Stimulated activated CD4-positive, alpha-beta T cell treated with anti-CD3 and anti-CD28 coated beads, Interleukin-15, amount 100 ng/mL, for 1 hour (primary cell): ENCODE measurements at places on chromosomes 2 and 18.

DNA sequence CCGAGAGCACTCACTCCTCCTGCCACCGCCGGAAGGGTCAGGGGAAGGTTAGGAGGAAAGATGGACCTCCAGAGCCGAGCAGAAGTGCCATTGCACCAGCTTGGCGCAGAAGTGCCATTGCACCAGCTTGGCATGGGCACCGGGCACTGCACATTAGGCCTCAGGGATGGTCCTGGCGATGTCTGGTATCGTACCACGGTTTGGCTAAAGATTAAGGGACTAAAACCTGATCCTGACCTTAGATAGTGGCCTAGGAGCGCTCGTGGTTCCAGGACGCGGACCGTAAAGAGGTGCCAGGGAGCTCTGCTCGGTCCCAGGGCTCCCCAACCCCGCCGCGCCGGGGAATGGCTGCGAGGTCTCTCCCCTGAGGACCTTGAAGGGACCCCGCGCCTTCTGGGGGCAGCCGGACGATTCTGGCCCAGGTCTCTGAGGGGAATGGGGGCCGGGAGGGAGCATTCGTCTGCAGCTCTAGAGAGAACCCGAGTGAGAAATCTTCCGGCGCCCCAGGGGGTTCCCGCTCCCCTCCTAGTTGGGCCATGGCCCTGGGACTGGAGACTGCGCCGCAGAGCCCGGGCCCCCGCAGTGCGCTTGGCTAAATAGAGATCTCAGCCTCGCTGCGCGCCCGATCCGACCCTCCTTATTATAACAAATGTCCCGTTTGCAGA lies 1.8 kb downstream of the PAX8 start:
- no peak for DNase-seq

DNA sequence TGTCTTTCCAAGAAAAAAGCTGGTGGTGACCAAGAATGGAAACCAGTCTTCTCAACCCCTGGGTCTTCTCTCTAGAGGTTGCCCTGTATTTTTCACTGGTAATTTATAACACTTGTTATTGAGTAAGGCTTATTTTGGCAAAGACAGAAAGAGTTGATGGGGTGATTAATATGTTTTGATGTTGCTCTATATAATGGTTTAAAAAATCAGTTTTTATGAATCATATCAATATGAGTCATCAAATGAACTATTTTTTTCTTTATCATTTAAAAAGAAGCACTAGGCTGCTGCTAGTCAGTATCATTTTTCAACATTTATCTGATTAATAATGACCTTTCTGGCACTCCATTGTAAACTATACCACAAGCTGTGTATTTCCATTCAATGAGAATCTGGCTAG lies 1142.2 kb downstream of the LRP1B start:
- DNase-seq: no peak

GRCh38 chr2:240161087-240161750 lies 20.8 kb upstream of the OTOS start:
- DNase-seq: no peak

- DNase-seq: no peak
Observed at GRCh38 chr2:68468801-68469200, 1.4 kb downstream of the APLF start.

DNA sequence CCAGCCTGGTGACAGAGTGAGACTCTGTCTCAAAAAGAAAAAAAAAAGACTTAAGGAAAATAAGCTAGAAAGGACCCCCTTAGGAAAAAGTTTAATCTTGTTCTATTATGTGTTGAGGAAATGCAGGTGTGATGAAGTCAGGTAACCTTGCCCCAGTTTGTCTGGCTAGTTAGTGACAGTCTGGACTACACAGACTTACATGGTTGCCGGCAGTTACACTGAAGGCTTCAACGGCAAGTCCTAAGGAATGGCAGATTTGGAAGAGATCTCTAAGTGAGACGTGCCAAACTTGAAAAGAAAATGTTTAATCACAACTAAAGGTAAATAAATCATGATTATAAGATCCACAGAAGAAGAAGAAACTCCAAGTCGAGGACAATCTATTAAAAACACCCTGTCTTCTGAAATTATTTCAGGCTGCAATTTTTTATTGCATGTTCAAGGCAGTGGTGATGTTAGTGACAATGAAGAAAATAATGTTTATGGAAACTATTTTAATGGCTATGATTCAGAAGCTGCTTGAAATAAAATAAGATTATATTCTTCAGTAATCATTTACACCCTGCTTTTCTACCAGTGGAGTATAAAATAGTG lies 84.2 kb downstream of the TTC27 start:
- no peak for DNase-seq

GRCh38 chr18:21406116-21406515 lies 164.1 kb downstream of the GREB1L start:
- no peak for DNase-seq

GRCh38 chr2:69046221-69046662 lies 33.3 kb downstream of the ANTXR1 start:
- no peak for DNase-seq

DNA sequence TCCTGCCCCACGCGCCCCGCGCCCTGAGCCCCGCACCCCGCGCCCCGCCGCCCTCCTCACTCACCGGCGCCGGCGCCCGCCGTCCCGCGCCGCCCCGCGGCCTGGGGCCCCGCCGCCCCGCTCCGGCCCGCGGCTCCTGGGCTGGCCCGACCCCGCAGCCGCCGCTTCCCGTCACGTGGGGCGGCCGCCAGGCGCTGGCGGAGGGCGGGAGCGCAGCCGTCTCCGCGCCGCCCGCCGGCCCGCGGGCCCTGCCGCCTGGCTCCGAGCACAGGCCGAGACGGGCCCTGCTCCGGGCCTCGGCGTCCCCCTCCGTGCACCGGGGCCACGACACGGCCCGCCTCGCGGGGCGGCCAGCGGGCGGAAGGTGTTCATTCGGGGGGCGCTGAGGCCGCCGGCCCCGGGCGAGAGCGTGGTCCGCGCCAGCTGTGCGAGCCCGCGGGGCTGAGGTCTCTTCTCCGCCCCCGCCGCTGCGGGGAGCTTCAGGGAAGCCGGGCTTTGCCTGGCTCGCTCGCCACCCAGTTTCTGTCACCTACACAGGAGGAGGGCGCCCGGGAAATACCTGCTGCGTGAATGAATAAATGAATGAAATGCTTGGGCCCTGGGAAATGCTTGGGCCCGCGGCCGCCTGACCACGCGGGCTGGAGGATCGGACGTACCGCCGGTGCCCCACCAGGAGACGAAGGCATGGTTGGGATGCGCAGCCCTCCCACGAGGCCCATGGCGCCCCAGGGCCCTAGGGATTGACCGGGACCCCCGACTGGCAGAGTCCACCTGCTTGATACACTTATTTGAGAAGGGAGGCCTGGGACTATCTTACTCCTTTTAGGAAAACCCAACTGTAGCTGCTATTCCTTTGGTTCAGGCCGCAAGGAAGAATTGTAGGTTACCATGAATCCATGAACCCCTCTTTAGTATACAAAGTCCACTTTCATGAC lies at the start of gene TGFBRAP1:
TGFBRAP1 (minus strand) TSS at position 175 of the 935 bp plus-strand sequence. CDS start 21,434 bp downstream, outside the sequence.
- peak; percentile 22 for DNase-seq

DNA sequence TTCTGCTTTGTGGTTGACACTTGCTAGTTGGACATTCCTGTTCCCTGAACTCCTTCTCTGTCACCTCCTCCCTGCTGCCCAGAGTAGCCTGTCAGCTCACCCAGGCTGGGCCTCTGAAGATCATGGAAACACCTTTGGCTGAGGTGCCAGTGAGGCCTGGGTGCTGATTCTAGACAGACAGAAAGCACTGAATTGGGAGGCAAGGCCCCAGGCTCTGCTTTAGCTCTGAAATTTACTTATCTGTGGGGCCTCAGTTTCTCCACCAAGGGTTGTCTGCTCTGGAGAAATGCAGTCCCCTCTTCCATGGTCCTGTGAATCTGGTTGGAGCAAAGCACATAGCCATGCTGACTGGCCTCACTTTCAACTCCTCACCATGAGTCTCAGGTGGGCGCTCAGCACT lies 104.6 kb upstream of the SIX3 start:
- no peak for DNase-seq

DNA sequence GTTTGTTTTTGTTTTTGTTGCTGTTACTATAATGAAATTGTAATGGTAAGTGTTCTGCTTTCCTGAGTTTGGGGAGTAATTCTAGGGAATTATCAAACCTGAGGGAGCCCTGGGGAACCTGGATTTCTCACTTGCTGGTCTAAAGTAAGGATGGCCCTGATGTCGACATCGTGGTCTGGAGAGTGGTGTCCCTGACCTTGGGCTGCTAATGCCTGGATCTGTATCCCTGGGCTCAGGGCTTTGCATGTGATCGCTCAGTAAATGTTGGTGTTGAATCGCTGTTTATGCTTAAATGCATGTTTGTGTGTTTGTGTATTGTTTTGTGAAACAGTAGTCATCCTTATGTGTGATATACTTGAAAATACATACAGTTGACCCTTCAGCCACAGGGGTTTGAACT lies 6.1 kb downstream of the ACP1 start:
- no peak for DNase-seq

- DNase-seq: no peak
Observed at GRCh38 chr2:198077477-198077876, 273.1 kb downstream of the PLCL1 start.

DNA sequence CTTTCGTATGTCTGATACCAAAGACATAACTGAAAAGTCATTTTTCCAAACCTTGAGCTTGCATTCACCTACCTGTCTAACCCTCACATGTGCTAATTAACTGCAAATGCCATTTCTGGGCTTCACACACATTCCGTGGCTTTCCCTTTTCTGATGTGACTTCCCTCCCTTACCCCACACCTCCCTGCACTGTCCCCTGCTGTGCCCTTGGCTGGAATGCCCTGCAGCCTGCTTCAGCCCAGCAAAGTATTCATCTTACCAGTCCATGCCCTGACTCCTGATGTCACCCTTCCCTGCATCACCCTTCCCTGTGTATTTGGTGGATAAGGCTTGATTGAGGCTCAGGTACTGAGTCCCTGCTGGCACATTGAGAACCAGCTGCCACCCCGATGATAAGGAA lies 12.2 kb downstream of the RETSAT start:
- no peak for DNase-seq

DNA sequence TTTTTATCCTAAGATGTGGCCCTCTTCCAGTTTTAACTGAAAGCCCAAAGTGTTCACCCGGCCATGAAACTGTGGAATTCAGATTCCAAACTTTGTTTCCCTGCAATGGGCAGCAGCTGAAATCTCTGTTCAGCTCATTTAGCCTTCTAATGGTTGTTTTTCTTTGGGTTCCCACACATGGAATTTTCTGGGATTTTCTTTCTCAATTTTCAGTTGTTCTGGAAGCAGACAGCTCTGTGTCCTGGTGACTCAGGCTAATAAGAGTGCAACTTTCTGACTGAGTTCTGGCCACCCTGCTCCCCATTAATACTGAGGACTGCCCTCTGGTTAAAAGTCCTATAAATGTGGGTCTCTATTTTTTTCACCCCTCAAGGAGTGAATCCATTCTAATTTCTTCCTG lies 78.5 kb downstream of the PMS1 start:
- DNase-seq: no peak

- no peak for DNase-seq
Observed at GRCh38 chr2:84914334-84914733, 8.9 kb downstream of the TMSB10 start.

- no peak for DNase-seq
Observed at GRCh38 chr2:43794956-43795355, 21.1 kb downstream of the DYNC2LI1 start.

- no peak for DNase-seq
Observed at GRCh38 chr18:32831781-32832180, 59.0 kb upstream of the KLHL14 start.

DNA sequence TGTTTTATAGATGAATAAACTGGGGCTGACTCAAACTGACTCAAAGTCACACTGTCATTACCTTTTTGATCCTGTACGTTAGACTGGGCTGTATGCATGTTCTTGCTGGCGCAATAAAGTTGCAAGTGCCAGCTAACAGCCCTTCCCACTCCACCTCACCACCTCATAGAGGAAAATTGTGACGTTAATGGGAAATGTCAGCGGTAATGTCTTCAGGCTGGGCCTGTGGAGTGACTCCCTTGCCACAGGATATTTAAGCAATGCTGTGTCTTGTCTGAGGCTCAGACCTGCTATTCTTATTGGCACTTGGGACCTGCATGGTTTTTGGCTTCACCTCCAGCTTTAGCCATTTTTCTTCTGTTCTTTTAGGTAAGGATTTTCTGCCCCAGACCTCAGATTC lies 25.2 kb upstream of the CASP10 start:
- DNase-seq: no peak

GRCh38 chr18:50586710-50587109 lies 26.8 kb downstream of the MAPK4 start:
- DNase-seq: no peak

DNA sequence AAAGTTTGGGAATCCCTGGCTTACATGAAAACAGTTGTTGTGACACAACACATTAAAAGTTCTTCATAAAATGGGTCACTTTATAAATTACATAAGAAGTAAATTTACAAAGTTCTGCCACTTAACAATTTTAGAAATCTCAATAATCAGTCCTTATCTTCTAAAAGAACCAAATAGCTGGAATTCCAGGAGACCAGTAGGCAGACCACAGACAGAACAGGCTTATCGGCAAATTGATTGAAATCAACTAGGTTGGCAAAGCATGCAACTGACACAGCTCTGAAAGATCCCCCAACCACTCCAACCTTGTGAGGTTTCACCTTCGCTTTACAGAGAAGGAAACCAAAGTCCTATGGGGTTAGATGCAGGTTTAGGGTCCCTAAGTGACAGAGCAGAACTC lies 103.0 kb downstream of the DNER start:
- DNase-seq: no peak

GRCh38 chr2:178291703-178292102 lies 97.4 kb downstream of the OSBPL6 start:
- no peak for DNase-seq

GRCh38 chr2:106223347-106223746 lies 29.2 kb upstream of the UXS1 start:
- no peak for DNase-seq

DNA sequence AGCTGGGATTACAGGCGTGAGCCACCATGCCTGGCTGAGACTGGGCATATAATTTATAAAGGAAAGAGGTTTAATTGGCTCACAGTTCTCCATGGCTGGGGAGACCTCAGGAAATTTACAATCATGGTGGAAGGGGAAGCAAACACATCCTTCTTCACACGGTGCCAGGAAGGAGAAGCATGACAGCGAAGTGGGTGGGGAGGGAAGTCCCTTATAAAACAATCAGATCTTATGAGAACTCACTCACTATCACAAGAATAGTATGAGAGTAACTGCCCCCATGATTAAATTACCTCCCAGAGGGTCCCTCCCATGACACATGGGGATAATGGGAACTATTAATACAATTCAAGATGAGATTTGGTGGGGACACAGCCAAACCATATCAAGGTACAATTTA lies 7.8 kb upstream of the LCLAT1 start:
- DNase-seq: no peak

- no peak for DNase-seq
Observed at GRCh38 chr2:168475636-168476035, 19.6 kb downstream of the CERS6 start.

DNA sequence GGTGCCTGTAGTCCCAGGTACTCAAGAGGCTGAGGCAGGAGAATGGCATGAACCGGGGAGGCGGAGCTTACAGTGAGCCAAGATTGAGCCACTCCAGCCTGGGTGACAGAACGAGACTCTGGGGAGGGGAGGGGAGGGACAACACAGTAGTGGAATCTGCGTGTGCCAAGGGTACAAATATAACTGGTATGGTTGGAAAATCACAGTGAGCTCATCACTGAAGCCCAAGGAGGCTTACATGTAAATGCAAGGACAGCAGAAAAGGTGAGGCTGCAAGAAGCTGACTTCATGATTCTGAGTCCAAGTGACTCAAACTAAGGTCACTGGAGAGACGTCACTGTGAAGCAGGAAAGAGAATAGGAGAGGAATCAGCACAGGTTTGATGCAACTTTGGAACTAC lies 9.2 kb downstream of the SEPTIN10 start:
- DNase-seq: no peak
